ENCODE measurements at places on chromosomes 4 and X.

DNA sequence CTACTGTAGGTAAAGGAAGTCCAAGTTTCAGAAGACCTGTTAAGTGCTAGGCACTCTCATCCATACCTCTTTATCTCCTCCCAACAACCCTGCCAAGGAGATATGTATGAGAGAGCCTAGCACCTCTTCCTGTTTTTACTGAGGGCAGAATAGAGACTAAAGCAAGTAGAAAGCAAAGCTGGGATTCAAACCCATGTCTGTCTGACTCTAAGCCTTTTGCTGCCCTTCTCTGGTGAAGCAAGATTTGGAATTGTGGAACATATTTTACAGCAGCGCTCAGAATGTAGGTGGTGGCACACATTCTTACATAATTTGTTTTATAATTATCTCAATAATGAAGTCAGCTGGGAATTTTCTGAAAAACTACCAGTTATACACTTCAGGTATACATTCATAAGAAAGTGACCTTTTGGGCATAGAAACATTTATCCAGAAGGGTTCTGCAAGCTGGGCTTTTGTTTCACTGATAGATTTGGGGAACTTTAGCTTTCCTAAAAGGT lies 41.7 kb downstream of the SEPTIN11 start:
- no peak for DNase-seq

GRCh38 chr4:37885496-37885895 lies 5.4 kb upstream of the TBC1D1 start:
- DNase-seq: no peak

- no peak for DNase-seq
Observed at GRCh38 chr4:169933531-169933930, 92.7 kb downstream of the MFAP3L start.

GRCh38 chr4:47615385-47615784 lies 130.3 kb downstream of the ATP10D start:
- no peak for DNase-seq

GRCh38 chrX:140022482-140022881 lies 57.2 kb upstream of the CXorf66 start:
- DNase-seq: no peak

GRCh38 chrX:130974323-130974722 lies 71.3 kb upstream of the ENOX2 start:
- DNase-seq: no peak

DNA sequence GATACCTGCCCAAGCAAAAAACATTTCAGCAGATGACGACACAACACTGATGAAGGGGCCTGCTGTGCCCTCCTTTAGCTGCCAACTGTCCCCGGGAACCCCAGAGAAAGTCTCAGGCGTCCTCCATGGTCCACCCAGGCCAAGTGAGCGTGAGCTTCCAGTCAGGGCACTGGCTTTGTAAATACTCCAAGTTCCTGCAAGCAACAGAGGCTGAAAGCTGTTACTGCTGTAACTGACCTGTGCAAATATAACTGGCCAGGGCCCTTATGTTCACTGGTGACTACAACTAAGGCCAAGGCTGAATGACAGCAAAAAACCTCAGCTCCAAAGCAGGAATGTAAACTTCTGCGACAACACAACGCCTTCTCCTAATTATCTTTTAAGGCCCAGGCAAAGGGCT lies 8.2 kb downstream of the WDR1 start:
- no peak for DNase-seq

DNA sequence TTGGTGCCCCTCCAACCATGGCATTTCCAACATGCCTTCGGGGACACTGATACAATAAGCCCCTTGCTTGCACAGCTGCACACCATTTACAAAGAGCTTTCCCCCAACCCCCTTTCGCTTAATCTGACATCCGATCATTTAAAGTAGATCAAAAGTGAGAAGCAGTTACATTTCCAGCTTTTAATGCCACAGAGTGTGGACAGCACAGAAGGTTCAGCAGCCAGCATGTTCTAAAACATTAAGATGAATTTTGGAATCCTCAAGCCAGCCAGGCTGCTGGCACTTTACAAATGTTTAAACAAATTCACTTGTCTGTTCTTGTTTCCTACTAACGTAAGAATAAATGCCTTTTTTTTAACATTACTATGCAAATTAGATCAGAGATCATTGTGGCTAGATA lies 284.4 kb upstream of the LDB2 start:
- no peak for DNase-seq

DNA sequence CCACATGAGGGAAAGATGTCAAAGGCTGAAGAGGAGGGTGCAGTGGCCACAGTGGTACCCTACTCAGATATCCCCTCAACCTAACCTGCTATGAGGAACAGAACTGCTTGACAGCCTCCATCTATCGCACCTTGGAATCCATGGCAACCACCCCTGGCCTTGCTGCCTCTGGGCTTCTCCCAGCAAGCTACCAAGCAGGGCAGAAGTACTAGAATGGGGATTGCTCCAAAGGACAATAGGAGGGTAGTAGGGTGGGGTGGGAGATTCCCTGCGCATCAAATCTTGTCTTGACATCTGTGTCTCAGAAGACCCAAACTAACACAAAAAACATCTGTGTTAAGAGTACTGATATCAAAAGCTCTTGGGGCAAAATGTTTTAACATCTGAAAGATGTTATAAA lies 118.2 kb downstream of the FBXW7 start:
- DNase-seq: no peak

DNA sequence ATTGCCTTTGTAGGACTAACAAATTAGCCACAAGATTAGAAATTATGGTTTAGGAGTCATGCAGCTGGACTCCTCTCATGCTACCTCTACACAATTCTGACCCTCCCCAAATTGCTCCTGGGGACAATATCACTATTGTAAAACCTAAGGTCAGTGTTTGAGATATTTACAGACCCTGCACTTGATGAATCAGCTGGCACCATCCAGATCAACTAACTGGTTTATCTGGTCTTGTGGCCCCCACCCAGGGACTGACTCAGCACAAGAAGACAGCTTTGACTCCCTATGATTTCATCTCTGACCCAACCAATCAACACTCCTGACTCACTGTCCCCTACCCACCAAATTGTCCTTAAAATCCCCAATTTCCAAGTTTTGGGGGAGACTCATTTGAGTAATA lies 192.4 kb downstream of the STPG2 start:
- no peak for DNase-seq

GRCh38 chr4:146787731-146788130 lies 149.0 kb downstream of the POU4F2 start:
- DNase-seq: no peak

DNA sequence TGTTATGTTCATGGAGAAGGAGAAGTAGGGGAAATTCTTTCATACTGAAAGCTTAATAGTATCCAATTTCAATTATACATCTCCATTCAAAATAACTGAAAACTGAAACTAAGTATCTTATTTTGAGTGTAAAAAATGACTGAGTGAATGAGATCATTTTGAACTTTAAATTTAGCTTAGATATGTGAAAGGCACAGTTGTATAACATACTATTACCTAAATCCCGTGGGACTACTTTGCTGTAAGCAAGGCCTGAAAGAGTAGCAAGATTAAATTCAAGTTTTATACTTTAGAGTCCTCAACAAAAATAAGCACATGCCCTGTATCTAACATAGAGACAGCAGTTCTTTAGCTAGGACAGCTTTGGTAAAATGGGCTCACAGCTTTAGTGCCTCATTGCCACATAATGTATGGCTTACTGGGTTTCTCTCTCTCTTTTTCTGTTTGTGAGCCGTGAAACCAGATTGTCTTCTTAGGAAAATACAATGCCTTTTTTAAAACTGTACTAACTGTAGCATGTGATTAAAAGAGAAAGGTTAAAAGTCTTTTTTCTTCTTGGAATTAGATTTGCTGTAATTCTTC lies 43.2 kb downstream of the GSTCD start:
- DNase-seq: no peak

DNA sequence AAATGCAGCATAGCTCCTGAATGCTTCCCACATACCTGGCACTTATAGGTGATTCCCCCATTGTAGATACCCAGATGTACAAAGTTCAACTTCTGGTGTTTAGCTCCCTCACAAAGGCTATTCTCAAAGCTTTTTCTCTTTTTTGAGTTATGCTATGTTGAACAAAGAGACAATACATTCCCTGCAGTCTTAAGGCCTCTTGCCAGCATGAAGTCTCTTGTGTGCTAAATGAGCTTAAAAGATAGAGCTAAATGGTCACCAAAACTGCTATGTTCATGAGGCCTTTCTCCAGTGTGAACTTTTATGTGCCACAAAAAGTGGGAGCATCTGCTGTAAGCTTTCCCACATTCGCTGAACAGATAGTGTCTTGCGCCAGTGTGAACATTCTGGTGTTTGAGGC lies 111.2 kb upstream of the TMEM47 start:
- DNase-seq: no peak

GRCh38 chrX:30906726-30907125 lies 17.7 kb upstream of the TAB3 start:
- no peak for DNase-seq

GRCh38 chr4:128827296-128827695 lies 17.8 kb downstream of the JADE1 start:
- no peak for DNase-seq

- DNase-seq: no peak
Observed at GRCh38 chr4:26821677-26822503, 38.8 kb upstream of the STIM2 start.

DNA sequence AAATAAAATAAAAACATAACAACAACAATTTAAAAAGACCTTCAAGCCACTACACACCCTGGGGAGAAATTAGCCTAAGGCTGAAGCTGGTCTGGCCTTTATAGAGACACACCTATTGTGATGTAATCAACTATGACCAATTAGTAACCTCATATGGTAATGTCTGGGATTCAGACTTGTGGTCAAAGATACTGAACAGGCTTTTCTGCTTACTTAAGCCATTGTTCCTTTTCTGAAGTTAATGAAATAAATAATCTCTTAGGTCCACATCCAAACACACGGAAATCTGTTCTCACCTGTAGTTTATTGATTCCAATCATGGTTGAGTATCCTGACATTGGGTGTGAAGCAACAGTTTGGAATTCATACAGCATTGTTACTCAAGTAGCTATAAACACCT lies 152.5 kb downstream of the PLS3 start:
- DNase-seq: no peak

DNA sequence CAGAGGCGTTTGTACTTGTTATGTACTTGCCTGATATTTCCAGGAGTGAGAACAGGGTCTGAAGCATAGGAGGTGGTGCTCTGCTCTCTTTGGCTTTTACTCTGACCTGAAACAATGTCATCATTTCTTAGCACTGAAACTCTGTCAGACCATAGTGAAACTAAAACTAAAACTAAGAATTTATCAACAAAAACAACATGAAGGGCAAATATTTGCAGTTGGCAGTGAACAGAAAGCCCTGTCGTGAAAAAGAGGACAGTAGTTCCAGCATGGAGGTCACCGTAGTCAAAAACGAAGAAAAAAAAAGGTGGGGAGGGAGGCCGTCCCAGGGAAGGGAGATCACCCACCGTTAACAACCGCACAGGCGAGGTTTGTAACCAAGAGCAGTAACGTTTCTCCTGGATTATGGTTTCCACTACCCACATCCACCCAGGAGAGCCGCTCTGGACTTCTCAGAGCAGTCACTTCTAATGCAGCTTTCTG lies 97.5 kb downstream of the ANK2 start:
- DNase-seq: no peak

GRCh38 chr4:120877021-120877420 lies 45.5 kb downstream of the PRDM5 start:
- no peak for DNase-seq

DNA sequence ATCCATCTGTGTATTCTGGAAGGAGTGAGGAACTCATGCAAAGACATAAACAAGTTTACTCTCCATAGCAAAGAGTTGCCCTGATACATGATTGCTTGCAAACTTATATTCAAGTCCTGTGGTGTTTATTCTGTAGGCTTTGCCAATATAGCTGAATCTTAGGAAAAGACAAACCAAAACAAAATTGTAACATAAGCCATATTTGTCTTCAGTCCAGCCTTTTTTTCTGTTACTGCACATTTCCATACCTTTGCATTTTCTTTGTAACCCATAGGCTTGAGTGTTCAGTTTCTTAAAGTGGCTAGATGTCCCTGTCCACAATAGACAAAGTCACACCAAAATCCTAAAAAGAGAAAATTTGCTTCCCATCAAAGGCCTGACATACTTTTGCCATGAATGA lies 120.4 kb downstream of the PPARGC1A start:
- no peak for DNase-seq

GRCh38 chrX:84760560-84760959 lies 243.1 kb upstream of the APOOL start:
- no peak for DNase-seq

DNA sequence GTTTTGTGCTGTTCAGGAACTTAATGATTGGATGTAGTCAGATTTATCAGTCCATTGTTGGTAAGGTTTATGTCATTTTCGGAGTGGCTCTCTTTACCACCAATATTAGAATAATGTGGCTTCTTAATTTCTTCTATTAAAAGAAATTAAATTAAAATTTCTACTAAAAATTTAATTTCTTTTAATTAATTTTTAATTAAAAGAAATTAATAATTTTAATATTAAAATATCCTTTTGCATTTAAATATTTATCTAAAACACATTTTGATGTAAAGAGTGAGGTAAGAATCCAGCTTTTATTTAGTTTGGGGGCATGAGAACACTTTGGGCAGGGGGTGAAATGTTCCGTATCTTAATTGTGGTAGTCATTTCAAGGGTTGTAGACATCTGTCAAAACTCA lies 15.7 kb upstream of the UFSP2 start:
- no peak for DNase-seq

DNA sequence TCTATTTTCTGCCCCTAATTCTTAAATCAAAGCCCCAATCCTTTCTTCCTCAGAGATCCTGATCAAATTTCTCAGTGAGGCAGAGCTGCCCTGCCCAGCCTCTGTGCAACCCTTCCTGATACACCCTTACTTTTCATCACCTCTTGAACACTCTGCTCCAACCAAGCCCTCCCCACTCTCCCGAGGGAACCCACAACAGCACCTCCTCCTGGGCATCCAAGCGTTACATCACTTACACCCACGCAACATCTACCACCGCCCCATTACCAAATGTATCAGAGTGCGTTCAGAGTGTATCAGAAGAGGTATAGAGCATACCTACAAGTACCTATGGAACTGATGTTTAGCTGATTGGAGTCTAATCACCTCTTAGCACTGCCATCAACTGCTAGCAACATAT lies 186.5 kb downstream of the RAP1GDS1 start:
- DNase-seq: no peak

DNA sequence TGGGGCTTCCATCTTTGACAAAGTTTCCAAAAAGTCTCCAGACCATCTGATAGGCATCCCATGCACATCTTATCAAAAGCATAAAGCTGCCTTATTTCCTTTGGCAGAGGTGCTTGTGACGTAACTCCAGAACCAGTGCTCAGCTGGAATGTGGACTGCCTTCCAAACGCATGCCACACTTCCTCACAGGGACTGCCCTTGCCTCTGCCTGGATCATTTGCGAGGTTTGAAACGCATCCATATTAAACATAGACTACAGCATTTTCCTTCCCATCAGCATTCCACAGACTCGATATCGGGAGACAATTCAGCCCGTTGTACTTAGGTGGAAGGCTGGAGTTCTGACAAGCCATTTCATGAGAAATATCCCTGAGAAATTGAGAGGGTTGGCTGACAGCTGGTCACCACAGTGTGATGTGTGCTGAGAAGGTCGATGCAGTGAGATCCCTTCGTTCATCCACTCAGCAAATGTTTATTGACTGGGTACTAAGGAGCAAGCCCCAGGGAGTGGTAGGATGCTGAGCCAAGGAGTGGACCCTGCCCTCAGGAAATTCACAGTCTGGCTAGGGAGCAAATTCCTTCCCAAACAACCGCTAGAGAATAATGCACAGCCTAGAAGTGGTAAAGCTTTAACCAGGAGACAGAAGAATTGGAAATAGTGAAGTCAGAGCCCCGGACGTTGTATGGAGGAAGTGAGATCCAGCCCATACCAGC lies 376.0 kb downstream of the BCOR start:
- peak; percentile 65 for DNase-seq
